ENCODE measurements at places on chromosomes 2 and 18.

GRCh38 chr2:220104871-220105351 lies 477.5 kb downstream of the SLC4A3 start:
- peak; percentile 44 for DNase-seq

DNA sequence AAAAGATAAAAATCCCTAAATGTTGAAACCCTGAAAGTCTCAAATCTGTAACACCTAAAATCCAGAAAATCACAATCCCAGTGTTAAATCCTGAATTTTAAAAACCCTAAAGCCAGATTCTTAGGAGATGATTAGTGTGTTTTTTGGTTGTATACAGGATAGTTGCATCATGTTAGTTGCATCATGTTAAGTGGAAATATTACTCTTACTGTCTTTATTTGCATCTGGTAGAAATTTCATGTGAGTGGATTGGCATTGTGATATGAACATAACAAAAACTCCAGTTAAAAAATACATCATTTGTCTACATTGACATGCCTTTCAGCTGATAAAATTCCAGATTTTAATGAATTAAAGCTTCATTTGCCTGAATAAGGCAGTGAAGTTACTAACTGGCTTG lies 683.1 kb upstream of the ACVR2A start:
- DNase-seq = no peak

GRCh38 chr2:7031547-7032245 lies 114.5 kb downstream of the RNF144A start:
- peak; percentile 58 for DNase-seq

DNA sequence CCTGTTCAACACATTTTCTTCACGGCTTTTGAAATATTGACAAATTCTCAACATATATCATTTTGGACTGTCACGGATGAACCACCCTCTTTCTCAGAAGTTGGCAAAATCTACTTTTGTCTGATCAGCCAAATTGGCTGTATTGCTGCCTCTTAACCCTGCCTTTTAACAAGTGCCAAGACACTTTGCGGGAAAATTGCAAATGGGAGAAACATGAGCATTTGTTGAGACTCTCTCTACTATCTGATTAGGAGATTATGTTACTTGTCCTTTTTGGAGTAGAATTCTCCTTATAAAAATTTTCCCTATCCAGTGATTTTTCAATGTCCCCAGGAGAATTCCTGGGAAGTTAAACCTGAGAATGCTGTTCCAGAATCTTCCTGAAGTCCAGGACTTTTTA lies 256.2 kb upstream of the ZSWIM2 start:
- no peak for DNase-seq

DNA sequence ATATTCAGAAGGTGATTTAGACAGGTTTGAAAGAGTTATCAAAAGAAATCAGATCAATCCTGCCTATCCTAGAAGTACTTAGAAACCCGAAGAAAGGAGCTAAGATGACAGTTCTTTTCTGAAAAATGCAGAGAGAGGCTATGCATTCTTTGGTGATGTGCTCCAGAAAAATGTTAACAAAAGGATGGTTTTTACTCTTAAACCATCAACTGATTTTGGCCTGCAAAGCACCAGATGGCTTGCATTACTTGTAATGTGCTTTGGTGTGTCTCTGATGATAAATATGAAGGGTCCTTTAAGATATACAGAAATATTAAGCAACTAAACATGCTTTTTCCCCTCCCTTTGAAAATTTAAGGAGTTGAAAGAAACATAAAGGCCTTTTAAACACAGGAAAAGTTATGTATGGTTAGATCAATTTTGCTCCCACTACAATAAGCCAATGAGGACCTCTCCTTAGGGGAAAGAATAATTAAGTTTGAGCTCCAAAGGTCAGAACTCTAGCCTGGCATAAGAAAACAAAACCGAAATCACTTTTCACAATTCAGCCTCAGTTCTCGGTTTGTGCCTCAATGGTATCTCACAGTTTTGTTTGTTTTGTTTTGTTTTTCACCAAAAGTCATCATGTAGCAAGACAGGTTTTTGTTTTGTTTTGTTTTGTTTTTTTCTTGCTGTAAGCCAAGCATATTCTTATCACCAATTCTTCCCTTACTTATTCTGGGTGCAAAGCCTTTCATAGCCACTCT lies 302.4 kb upstream of the NT5C1B start:
- DNase-seq = no peak

- no peak for DNase-seq
Measured at GRCh38 chr2:150378686-150379085, 108.8 kb downstream of the RND3 start.

GRCh38 chr2:100952512-100952911 lies 49.6 kb upstream of the RPL31 start:
- no peak for DNase-seq

DNA sequence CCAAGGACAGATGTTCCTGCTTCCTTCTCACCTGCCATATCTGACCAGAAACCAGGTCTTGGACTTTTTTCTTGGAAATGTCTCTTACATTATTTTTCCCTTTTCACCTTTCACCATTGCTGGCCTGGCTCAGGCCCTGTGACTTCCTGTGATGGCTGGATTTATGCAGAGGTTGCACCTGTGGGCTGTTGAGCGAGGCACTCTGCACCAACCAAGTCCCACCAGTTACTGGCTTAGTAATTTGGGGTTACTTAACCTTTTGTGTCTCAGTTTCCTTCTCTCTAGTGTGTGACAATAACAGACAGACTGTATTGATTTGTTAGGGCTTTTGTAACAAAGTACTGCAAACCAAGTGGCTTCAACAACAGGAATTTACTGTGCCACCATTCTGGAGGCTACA lies 110.0 kb downstream of the INSIG2 start:
- DNase-seq = no peak

GRCh38 chr2:110755491-110756078 lies 23.2 kb downstream of the ACOXL start:
- DNase-seq = peak; percentile 56
